CD4-positive, alpha-beta memory T cell (primary cell): ENCODE measurements at places on chromosomes 4 and X. TPM values are rescaled to one million over a fixed set of nuclear protein-coding genes. Genes with fewer than 3 reads are reported as not detected.

Gene ELOVL6
- 1.3 TPM for polyA plus RNA-seq

Gene SASH3
- polyA plus RNA-seq: 211 TPM

Gene NMU
- 6.7 TPM for polyA plus RNA-seq

Gene ZNF185
- polyA plus RNA-seq: 2.7 TPM

Gene RTL9
- polyA plus RNA-seq: not detected
